ENCODE measurements at places on chromosomes 12 and 14.

- no peak for DNase-seq
These were observed 15.0 kb downstream of the CAPZA3 start for GRCh38 chr12:18752947-18753346.

GRCh38 chr12:24268663-24269186 is 319.3 kb upstream of the SOX5 start:
- DNase-seq: no peak

DNA sequence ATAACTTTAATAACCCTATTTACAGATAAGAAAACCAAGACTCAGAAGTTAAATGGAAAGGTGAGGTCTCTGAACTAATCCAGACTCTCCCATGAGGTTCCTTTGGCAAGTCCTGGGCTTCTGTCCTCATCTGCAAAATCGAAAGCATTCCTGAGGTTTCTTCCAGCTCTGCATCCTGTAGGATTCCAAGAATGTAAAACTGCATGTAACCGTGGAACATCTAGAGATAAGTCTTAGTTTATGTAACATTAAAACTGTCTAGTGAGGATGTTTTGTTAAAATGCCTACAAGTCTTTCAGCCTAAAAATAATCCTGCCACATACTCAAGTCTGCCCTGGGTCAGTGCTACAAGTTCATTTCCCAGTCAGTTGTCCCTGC is 7.3 kb upstream of the ITFG2 start:
- DNase-seq: no peak

GRCh38 chr12:123713398-123713797 is 1.2 kb downstream of the ATP6V0A2 start:
- no peak for DNase-seq

GRCh38 chr14:94659256-94659655 is 47.1 kb downstream of the SERPINA3 start:
- DNase-seq: no peak

DNA sequence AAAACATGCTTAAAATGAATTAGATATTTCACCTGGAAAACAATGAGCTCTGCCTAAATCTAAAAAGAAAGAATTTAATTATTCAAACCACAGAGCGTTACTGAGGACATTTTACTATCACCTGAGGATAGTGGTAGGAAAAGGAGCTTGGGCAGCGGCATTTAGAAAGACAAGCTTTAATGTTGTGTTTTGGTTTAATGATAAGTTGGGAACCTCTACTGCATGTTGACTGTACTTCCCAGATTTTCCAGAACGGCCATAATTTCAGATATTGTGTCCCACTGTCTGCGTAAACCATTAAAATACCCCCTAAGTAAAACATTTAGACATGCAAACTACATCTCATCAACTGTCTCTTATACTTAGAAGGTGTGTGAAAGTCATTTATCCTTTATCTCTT is 55.4 kb downstream of the CPM start:
- no peak for DNase-seq

- DNase-seq: no peak
These were observed 102.1 kb downstream of the MYRFL start for GRCh38 chr12:69927164-69927563.

GRCh38 chr12:130162745-130163460 is 639 bp downstream of the FZD10 start:
- no peak for DNase-seq

- DNase-seq: no peak
These were observed 334.4 kb upstream of the ATP2B1 start for GRCh38 chr12:90042920-90043641.

DNA sequence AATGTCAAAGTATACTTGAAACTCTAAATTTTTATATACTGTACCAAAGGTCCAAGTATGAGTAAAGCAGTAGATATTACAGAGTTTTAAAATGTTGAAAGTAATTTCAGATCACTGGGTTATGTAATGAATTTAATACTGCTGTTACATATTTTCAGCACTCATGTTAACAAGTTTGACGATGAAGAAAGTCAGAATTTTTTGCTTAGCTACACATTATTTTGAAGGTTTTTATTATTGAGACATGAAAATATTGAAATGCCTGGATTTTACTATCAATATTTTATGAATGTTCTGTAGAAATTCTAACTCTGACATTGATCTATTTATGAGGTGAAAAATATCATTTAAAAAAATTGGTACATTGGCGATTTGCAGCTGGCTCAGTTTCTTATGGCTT is 1030.3 kb downstream of the FSCB start:
- no peak for DNase-seq

GRCh38 chr12:19482551-19483109 is 43.3 kb downstream of the AEBP2 start:
- DNase-seq: peak; percentile 11

DNA sequence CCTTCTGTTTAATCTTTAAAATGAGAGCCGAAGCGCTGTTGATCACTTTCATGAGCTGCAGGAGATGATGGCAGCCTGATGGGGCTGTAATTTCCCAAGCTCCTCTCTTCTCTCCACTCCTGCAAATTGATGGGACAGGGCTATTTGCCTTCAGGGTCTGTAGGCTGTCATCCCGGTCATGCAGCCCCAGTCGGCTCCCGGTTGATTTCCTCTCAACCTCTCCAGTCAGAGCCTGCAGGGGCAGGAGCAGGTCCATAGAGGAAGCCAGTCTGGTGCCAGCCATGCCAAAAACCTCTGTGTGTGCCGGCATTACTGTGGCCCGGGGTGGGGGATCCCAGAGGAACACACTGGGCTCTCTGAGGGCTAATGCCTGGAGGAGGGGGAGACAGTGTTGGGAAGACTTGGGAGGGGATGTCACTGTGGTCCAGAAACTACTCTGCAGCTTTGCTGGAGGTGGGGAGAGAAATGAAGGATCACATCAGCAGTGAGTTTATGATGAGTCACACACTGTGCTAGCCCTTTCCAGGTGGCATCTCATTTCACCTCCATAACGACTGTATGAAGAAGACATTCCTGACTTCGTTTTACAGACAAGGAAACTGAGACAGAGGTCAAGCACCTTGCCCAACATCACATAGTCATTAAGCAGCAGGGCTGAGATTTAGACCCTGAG is 46.5 kb upstream of the PRIMA1 start:
- no peak for DNase-seq

- no peak for DNase-seq
These were observed 172.2 kb downstream of the PTPRO start for GRCh38 chr12:15494329-15495046.

- no peak for DNase-seq
These were observed 255.9 kb upstream of the KITLG start for GRCh38 chr12:88836156-88836555.

DNA sequence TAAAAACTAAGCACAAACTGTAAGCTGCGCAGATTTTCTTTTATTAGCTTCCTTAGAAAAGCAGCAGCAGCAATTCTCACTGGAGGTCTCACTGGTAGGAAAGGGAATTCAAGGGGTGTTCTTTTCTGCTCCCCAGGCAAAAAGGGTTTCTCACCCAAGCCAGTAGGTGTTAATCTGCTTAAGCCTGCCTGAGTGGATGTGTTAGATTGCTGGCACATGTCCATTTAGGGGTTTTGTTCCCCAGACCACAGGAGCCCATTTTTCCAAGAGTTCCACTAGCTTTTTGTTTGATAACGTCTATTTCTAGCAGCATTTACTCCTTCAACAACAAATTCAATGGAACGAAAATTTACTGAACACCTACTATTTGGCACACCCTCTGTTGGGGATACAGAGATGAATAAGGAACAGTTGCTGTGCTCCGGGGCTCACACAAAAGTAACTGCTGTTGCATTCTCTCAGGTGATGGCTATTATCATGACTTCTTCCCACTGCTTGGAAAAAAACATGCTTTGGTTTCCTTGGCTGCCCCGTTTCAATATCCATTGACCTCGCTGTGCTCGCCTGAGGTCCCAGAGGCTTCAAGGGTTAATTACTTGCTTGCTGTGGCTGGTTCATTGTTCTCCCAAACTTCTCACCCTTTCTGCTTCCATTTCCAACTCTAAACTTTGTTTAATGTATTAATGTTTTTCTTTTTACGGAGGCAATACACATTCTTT is 31.1 kb upstream of the RIC8B start:
- DNase-seq: no peak

GRCh38 chr14:59538936-59539335 is 37.7 kb downstream of the CCDC175 start:
- DNase-seq: no peak

DNA sequence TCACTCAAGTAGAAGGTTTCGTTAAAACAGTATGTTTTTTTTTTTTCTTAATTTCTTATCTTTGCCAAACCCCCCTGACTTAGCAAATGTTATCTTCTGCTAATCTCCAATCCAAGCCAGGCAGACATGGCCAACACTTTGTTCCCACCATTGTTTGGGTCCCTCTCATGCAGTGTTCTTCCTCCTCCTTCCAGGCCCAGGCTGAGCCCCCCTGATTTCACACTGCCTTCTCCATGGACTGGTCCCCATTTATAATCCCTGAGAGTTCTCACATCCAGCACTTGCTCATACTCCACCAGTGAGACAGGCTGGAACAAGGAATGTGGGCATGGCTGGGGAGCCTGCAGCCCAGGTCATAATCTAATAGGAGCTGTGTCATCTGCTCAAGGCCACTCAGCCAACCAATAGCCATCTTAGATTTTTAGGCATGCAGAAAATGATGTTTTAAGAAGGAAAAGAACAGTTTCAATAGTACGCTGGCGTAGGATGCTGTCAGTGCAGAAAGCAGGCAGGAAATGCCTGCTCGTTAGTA is 238.4 kb upstream of the CCDC196 start:
- no peak for DNase-seq

GRCh38 chr12:110726028-110726427 is 16.7 kb downstream of the PPP1CC start:
- DNase-seq: no peak

- DNase-seq: peak; percentile 54
These were observed at the start of gene FLVCR2 for GRCh38 chr14:75578102-75578785. TSS of gene FLVCR2 (plus strand) at chr14:75578620. CDS start at chr14:75578973, 353 bp downstream.

- DNase-seq: no peak
These were observed 382.2 kb downstream of the MED13L start for GRCh38 chr12:115895247-115895646.

DNA sequence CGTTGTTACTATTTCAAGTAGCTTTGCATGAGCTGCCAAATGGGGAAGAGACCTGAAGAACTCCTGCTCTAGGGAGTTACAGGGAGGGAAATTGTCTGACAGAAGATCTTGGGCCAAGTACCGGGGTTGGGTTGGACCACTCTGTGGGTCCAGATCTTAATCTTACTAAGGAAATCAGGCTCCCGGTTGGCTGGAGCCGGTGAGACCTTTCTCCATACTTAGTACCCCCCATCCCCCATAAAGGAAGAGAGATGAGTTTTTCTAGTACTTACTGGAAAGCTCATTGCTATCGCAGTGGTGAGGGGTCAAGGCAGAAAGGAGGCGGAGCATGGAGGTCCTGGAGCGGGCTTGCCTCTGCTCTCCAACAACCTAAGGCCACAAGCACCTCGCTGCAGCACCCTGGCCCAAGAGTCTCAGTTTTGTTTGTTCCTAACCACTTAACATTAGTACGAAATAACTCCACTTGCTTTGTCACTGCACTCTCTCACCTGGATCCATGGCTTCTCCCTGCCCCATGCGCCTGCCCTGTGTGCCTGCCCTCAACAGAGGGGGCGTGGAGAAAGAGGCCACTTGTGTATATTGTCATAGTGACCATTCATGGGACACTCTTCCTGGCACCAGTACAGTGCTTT is 6.8 kb upstream of the UNC119B start:
- DNase-seq: no peak

GRCh38 chr14:77025744-77026165 is 2.8 kb downstream of the IRF2BPL start:
- DNase-seq: no peak

DNA sequence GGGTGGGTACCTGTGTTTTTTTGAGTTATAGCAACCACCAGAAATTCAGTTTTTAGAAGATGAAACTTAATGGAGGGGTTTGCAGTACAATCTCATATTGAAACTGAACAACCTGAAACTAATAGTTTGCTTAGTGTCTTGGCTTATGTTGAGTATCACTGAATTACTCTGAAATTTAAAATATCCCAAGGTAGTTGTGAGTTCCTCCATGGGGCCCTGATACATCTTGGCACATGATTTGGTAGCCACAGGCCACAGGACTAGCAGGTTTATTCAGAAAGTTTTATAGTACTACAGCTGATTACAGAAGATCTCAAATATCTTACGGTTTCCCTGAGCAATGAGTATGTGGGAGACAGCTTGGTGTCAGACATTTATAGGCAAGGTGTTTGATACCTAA is 10.4 kb downstream of the PTGES3 start:
- no peak for DNase-seq

DNA sequence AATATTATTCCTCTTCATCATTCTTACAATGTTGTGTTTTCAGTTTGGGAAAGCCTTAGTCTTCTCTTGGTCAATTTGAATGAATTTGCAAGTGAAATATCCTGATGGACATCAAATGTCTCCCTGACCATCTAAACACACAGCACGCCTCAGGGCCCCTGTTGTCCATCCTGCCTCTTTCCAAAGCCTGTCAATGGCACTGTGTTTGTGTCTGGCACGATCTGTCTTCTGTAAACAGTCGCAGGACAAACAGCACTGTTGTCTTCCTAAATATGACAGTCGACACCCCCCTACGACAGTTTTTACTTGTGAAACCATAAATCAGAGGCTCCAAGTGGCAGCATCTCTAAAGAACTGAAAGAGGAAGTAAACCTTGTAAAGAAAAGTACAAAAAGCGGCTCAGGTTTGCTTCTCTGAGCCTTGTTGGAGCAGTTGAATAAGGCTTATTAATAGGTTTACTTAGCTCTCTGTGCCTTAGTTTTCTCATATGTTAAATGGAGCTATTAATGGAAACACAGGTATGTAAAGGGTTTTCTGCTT is 285.8 kb downstream of the NRXN3 start:
- no peak for DNase-seq

GRCh38 chr12:76696186-76696585 is 67.7 kb upstream of the ZDHHC17 start:
- no peak for DNase-seq

DNA sequence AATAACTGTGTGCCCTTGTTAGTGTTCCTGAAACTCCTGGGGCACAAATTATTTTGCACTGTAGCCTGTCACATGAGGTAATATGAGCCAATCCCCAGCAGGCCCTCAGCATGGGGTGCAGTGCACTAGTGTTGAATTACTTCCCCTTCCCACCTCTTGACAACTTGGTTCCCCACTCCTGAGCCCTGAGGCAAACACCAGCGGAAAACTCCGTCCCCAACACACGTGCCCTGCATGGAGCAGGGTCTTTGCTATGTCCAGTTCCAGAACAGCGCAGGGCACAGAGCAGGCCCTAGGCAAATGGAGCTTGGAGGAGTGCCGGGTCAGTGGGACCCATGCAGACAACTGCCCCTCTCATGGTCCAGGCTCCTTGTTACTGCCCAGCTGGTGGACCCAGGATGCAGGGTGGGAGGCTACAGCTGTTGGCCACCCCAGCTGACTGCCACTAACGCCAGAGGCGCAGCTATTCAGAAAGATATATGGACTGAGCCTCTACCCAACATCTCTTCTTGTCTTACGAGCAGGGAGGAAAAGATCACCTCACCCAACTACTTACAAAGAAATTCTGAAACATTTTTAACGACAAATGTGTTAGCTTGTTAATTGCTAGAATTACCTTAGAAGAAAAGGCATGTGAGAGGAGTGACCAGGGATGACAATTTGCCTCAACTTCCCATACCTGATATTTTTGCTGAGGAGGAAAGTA is 71.6 kb downstream of the NT5DC3 start:
- DNase-seq: no peak
